Liver (tissue), 10 donors: ENCODE measurements at places on chromosomes 12 and 14. TPM values are rescaled to one million over a fixed set of nuclear protein-coding genes. Genes with fewer than 3 reads are reported as not detected.

DNA sequence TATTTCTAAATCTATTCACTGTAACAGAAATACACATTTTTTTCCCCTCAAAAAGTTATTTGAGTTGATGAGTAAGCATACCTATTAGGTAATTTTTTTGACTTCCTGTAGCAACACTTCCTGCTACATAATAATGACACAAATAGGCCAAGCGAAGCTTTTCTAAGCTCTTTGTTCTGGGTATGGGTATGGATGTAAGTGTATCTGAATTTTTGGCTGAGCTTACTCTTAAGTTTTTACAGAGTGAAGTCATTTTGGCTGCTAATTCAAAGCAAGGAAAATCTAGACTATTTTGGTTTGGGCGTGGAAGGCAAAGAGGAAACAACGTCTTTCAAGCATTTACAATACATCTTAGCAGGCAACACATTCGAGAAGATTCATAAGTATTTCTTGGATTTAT is 1206.0 kb upstream of the FLRT2 start:
- DNase-seq: no peak

- no peak for DNase-seq
Measured at GRCh38 chr14:94681300-94682060, 69.3 kb downstream of the SERPINA3 start.

DNA sequence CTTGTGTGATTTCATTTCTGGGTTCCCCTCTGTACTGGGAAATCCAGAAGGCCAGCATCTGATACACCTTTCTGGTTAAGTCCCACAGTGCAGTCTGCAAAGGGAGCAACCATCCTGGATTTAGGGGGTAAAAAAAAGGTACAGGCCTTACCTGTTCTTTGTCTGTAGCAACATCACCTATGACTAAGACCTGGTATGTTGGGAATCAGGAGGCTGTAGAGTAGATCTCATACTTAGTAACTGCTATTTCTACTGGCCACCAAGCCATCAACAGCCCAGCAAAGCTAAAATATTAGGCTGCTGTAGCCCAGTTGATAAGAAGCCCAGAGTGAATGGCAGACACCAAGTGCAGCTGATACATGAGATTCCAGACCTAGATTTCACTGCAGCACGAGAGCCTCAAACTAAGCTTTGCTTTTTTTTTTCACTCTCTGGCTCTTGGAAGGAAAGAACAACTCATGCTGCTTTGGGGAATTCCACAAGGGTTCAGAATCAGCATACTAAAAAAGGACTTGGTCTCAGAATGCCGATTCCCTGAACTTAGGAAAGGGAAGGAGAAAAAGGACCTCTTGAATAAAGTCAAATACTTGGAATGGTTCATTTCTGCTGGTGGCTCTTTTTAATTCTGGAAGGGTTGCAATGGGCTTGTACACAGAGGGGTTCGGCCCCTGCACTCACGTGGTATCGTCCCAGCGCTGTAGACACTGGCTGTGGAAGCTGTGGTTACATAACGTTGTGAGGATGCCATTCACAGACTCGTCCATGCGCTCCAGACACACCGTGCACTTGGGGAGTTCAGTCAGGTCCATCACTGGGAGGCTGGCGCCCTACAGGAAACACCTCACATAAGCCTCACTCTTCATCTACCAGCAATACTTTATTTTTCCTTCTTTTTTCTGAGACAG is 20.5 kb downstream of the BRAP start:
- no peak for DNase-seq

DNA sequence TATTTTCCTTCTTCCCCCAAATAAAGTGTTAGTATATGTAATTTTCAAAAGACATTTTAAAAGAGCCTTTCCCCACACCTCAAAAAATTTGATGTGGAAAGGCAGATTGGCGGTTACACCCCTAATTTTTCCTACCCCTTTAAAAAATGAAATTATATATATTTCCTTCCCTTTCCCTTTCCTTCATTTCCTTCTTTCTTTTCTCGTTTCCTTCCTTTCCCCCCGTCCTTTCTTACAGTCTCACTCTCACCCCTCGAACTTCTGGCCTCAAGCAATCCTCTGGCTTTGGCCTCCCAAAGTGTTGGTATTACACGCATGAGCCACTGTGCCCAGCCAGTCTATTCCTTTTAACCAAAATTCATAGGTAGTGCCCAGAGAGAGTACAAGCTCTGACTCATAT is 4.2 kb upstream of the UNC119B start:
- DNase-seq: no peak

DNA sequence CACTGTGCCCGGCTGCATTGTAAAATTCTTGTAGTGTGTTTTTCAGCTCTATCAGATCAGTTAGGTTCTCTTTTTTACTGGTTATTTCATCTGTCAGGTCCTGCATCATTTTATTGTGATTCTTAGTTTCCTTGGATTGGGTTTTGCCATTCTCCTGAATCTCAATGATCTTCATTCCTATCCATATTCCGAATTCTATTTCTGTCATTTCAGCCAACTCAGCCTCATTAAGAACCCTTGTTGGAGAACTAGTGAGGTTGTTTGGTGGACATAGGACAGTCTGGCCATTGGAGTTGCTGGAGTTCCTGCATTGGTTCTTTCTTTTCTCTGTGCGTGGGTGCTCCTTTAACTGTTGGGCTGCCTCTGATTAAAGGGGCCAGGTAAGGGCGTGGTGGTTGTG is 5.6 kb upstream of the C1S start:
- no peak for DNase-seq

GRCh38 chr14:99472937-99473336 is 7.7 kb downstream of the SETD3 start:
- no peak for DNase-seq

DNA sequence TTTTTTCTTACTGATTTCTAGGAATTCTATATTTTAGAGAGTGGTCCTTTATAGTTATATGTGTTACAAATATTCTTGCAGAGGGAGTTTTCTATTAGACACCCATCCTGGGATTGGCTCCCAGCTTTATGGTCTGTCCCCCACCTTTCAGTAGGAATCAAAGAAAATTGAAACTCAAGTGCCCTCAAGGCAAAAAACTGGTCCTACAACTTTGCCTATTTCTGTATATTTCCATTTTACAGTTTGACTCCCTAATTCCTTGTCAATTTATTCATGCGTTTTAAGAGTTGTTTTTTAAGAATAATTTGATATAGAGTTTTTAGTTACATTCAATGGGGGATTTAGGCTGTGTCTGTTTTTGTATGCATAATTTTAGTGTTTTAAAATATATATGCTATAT is 208.9 kb downstream of the SYNE2 start:
- DNase-seq: no peak

DNA sequence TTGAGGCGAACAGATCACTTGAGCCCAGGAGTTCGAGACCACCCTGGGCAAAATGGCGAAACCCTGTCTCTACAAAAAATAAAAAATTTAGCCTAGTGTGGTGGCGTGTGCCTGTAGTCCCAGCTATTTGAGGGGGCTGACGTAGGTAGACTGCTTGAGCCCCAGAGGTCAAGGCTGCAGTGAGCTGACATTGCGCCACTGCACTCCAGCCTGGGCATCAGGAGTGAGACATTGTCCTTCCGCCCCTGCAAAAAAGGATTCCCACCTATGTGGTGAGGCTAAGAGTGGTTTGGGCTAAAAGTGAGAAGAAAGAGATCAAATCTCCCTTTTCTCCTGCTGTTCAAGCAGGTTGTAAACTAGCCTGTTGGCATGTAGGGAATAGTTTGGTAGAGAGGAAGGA is 5.0 kb upstream of the KTN1 start:
- no peak for DNase-seq

DNA sequence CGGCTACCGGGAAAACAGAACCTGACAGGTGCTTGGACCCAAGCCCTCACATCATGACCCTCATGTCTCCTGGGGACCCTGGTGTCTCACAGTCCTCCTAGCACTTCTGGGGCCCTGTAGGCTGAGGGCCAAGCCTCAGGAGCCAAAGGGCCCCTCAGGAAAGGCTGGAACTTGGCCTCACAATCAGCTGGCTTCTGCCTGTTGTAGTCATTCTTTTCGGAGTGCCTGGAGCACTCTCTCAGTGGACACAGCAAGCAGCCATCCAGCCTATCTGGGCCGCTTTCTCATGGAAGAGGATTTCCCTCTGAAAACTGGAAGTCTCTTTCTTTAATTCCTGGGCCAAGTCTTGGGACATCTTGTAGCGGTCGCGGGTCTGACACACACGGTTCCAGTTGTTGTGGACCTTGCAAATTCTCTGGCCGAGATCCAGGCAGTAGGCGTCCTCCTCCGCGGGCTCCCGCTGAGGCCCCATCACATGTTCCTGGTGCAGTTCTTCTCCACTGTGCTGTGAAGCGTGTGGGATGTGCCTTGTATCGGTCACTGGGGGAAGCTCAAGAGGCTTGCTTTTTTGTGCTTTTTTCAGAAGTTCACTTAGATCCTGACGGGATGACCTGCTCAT is 169.3 kb downstream of the EMP1 start:
- DNase-seq: no peak

DNA sequence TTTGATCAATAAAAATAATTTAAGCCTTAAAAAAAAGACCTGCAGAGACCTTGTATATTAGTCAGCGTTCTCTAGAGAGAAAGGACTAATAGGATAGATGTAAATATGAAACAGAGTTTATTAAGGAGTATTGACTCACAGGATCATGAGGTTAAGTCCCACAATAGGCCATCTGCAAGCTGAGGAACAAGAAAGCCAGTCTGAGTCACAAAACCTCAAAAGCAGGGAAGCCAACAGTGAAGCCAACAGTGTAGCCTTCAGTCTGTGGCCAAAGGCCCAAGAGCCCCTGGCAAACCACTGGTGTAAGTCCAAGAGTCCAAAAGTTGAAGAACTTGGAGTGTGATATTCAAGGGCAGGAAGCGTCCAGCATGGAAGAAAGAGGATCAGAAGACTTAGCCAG is 66.3 kb downstream of the TBX5 start:
- DNase-seq: no peak

DNA sequence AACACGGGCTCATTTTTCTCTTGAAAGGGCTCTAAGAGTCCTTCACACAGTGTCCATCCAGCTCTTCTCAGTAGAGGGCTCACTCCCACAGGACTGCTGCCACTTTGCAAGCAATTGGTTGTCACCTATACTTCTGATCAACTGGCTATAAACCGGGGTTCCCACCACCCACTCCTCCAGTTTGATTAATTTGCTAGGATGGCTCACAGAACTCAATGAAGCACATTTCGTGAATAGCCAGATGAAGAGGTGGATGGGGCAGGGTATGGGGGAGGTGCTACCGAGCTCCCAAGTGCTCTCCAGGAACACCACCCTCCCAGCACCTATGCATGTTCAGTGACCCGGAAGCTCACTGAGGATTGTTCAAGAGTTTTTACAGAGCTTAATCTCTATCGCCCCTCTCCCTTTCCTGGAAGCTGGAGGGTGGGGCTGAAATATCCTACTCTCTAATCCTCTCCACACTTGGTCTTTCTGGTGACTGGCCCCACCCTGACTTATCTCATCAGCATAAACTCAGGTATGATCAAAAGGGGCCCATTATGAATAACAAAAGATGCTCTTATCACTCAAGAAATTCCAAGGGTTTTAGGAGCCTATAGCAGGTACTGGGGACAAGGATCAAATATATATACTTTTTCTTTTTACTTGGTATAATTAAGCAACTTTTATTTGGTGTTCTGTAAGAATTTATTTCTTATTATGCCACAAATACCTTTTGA is 13.9 kb upstream of the EGLN3 start:
- no peak for DNase-seq

DNA sequence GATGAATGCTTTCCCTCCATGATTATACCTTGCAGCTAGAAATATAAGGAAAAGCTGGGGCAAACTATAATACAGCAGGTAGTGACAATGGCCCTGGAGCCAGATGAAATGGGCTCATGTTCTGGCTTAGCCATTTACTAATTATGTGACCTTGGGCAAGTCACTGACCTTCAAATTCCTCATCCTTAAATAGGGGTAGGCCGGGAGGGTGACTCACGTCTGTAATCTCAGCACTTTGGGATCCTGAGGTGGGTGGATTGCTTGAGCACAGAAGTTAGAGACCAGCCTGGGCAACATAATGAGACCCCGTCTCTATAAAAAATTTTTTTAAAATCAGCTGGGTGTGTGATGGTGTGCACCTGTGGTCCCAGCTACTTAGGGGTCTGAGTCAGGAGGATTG is 155.4 kb downstream of the C12orf75 start:
- DNase-seq: no peak

GRCh38 chr12:30447061-30447750 is 248.5 kb downstream of the IPO8 start:
- DNase-seq: no peak

DNA sequence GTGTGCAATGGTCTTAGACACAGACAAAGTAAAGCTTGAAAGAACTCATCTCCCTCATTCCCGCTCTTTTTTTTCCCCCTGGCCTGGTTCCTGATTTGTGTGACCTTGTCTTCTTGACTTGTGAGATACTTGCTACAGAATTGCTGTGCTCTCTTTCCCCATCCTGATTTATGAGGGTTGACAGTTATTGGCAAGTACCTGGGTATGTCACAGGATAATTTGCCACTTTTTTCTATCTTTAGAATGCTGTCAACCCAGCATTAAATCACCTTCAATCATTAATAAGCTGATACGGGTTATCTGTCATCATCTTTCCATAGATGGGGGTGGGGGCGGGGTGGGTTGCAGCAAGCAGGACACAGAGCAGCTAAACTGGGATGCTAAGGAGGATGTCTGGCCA is 144.4 kb upstream of the PRICKLE1 start:
- DNase-seq: no peak

DNA sequence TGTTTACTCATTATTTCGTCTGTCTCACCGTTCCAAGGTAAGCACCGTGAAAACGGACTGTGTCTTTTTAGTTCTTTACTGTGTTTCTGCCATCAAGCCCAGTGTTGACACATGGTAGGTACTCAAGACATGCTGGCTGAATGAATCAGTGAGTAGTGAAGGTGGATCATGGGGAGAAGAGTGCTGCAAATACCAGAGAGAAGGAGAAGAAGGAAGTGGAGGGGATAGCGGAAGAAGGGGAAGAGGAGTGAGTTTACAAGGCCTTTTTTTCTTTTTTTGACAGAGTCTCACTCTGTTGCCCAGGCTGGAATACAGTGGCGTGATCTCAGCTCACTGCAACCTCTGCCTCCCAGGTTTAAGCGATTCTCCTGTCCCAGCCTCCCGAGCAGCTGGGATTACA is 54.6 kb downstream of the ETV6 start:
- DNase-seq: no peak

DNA sequence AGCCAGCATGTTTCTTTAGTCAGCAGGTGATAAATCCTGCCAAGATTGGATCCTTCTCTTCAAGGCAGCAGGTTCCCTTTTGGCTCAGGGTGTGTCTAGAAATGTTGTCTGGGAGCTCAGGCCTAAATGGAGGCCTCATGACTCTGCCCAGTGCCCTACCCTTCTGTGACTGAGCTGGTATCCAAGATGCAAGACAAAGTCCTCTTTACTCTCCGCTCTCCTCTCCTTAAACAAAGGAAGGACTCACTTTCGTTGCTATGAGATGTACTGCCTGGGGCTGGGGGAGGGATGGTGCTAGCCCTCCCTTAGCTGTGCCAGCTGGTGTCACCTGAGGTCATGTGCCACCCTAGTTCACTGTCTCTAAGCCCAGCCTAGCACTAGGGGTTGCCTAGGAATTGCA is 13.8 kb upstream of the TMPRSS12 start:
- no peak for DNase-seq

The TAOK3 gene
- total RNA-seq: 13.6 TPM

The RASAL1 gene
- 0.25 TPM for total RNA-seq

The SVOP gene
- total RNA-seq: not detected

The SPIC gene
- total RNA-seq: 17.7 TPM

The RITA1 gene
- 13.8 TPM for total RNA-seq

The POTEG gene
- total RNA-seq: not detected

The B4GALNT3 gene
- total RNA-seq: 0.09 TPM

The MYO1A gene
- 0.08 TPM for total RNA-seq

The SYCP3 gene
- not detected for total RNA-seq

The PRKAB1 gene
- total RNA-seq: 29.9 TPM

The TSHR gene
- total RNA-seq: 0.08 TPM
